ENCODE measurements at places on chromosomes 5 and 9.

DNA sequence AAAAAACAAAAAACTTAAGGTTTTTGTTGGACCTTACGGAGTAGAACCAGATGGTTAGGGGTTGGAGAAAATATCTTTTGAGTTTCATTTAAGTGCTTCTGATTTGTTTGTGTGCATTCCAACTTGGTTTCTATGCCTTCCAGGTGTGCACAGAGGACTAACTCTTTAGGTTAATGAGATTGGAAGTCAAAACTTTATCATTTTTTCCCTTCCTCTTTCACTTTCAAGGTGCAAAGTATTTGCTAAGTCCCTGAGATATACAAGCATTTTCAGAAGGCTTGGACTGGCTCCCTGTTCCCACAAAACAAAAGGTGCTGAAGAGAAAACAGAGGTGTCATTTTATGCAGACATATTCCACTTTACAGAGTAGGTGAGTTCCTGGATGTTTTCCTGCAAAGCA, 30.3 kb upstream of the CER1 start:
- no peak for DNase-seq

DNA sequence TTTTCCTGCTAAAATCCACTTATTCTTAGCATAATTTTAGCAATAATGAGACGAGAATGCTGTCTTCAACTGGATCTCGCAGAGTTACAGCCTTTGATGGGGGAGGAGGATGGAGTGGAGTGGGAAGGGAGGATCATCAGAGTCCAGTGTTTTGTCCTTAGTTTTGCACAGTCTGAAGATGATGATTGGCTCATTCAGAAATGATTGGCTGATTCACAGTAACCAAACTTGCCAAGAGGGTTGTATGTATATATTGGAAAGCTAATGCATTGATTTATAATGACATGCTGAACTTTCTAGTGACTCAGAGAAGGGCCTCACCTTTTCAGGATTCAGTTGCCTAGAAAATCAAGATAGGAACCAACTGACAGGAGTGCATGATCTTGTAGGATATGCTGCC, 448.0 kb downstream of the CCDC171 start:
- no peak for DNase-seq

DNA sequence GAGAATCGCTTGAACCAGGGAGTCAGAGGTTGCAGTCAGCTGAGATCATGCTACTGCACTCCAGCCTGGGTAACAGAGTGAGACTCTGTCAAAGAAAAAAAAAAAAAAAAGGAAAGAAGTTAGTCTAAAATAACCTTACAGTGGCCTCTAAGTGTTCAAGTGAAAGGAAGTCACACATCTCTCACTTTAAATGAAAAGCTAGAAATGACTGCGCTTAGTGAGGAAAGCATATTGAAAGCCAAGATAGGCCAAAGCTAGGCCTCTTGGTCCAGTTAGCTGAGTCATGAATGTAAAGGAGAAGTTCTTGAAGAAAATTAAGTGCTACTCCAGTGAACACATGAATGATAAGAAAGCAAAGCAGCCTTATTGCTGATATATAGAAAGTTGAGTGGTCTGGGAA, 38.1 kb downstream of the ITGA1 start:
- no peak for DNase-seq

DNA sequence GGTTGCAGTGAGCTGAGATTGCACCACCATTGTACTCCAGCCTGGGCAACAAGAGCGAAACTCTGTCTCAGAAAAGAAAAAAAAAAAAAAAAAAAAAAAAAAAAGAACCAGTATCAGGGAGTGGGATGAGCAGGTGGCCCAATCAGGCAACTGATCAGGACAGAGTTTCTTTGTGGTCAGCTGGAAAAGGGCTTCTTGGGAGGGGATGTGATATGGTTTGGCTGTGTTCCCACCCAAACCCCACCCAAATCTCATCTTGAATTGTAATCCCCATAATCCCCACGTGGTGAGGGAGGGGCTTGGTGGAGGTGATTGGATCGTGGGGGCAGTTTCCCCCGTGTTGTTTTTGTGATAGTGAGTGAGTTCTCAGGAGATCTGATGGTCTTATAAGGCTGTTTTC, 4.7 kb upstream of the GCNT1 start:
- DNase-seq = no peak
